ENCODE measurements at places on chromosomes 1 and 21. TPM values are rescaled to one million over a fixed set of nuclear protein-coding genes. Genes with fewer than 3 reads are reported as not detected.

LCE1A gene
- total RNA-seq = not detected

MYBPH gene
- not detected for total RNA-seq

AMIGO1 gene
- total RNA-seq = 1.3 TPM

LIPI gene
- total RNA-seq = not detected

CLCA4 gene
- total RNA-seq = not detected

RGS8 gene
- not detected for total RNA-seq

SVBP gene
- 14.3 TPM for total RNA-seq

DUSP23 gene
- 27.2 TPM for total RNA-seq

VCAM1 gene
- 0.83 TPM for total RNA-seq

SEC16B gene
- total RNA-seq = not detected

LCE1D gene
- not detected for total RNA-seq

SERINC2 gene
- not detected for total RNA-seq

MACO1 gene
- 17.1 TPM for total RNA-seq

AK5 gene
- total RNA-seq = 4.6 TPM

ARHGEF16 gene
- total RNA-seq = not detected

HSPA6 gene
- 0.45 TPM for total RNA-seq

KCNA3 gene
- 16.2 TPM for total RNA-seq

ZNF670 gene
- total RNA-seq = 4.0 TPM

SPATA21 gene
- total RNA-seq = not detected

GPR37L1 gene
- not detected for total RNA-seq

KLHDC9 gene
- 0.43 TPM for total RNA-seq

TNFRSF14 gene
- 134 TPM for total RNA-seq

GRCh38 chr1:101051688-101052638, 26.4 kb upstream of the DPH5 start:
- peak; percentile 23 for DNase-seq

DNA sequence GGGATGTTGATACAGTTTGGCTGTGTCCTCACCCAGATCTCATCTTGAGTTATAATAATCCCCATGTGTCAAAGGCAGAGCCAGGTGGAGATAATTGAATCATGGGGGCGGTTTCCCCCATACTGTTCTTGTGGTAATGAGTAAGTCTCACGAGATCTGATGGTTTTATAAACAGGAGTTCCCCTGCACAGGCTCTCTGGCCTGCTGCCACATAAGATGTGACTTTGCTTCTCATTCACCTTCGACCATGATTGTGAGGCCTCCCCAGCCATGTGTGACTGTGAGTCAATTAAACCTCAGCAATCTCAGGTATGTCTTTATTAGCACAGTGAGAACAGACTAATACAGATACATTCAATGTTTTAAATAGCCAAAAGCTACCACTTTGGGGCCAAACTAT, 41.1 kb downstream of the SLC35F3 start:
- peak; percentile 30 for DNase-seq

GRCh38 chr21:42353623-42354022, 2.8 kb upstream of the TFF2 start:
- DNase-seq = no peak

- no peak for DNase-seq
Measured at GRCh38 chr1:228737601-228738041, 2.3 kb downstream of the RHOU start.

- no peak for DNase-seq
Measured at GRCh38 chr1:169860187-169860586, 33.5 kb downstream of the SCYL3 start.

GRCh38 chr1:9542430-9542829, 3.2 kb downstream of the SLC25A33 start:
- DNase-seq = no peak

DNA sequence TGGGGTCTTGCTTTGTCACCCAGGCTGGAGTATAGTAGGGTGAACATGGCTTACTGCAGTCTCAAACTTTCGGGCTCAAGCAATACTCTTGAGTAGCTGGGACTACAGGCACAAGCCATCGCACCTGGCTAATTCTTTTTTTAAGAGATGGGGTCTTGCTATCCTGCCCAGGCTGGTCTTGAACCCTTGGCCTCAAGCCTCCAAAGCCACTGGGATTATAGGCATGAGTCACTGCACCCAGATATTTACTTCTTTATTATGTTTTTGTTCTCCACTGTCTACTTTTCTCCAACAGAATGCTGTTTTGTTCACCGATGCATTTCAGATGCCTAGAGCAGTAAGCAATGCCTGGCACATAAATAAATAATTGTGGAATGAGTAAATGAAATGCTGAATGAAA, 72.4 kb downstream of the ADCY10 start:
- DNase-seq = no peak

- peak; percentile 73 for DNase-seq
Measured at GRCh38 chr1:22641906-22642636, 1.4 kb upstream of the C1QC start.

GRCh38 chr1:67850151-67850551, 16.9 kb upstream of the GNG12 start:
- DNase-seq = peak; percentile 20

- DNase-seq = no peak
Measured at GRCh38 chr1:112359961-112360767, 35.9 kb upstream of the CTTNBP2NL start.

DNA sequence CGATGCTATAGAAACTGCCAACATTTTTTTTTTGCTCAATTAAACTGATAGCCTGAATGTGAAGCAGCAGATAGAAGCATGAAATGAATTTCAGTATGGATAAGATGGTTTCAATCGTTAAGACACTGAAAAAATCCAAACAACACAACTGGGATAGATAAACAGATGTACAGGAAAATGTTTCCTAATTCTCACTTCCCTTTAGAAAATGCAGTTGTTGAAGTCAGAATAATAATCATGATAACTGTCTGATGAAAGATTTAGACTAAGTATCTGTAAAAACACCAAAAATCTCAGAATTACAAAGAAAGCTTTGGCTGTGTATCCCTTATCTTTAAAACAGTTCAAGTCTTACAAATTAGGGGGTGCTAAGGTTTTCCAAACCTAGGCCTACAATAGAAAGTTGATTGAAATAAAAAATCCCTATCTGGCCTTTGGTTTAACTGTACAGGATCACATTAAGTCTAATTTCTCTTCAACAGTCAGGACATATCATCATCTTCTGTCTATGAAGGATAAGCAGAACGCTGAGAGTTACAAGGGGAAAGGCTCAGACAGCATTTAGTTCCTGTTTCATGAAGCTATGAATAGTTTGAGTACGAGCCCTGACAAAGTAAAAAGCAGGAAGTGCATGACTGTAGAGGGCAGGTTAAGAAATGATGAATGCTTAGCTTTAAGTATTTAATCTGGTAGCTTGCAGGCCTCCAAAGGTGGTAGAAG, 203.2 kb downstream of the APP start:
- no peak for DNase-seq

GRCh38 chr1:109634292-109634691, 14.7 kb downstream of the AMPD2 start:
- DNase-seq = peak; percentile 42

- DNase-seq = no peak
Measured at GRCh38 chr21:38944903-38945302, 139.2 kb downstream of the ETS2 start.

- DNase-seq = no peak
Measured at GRCh38 chr1:202004711-202005110, 5.7 kb upstream of the ELF3 start.

- no peak for DNase-seq
Measured at GRCh38 chr1:182113879-182114626, 52.5 kb upstream of the ZNF648 start.

GRCh38 chr21:21439761-21440160, 441.6 kb downstream of the NCAM2 start:
- DNase-seq = no peak

DNA sequence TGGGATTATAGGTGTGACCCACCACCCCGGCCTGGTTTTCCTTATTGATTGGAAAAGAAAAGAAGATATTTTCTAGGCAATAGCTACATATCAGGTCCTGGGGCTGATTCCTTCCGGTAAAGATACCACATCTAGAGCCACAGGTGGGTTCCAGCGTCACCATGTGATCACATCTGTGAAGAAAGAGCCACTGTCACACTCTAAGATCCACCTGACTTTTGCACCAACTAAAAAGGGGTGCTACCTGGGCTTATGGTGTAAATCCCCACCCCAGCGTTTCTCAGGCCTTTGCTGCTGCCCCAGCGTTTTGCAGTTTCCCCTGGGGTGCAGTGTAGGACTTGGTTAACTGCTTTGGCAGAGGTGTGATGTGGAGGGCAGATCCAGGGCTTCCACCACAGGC, 22.3 kb upstream of the PDE9A start:
- peak; percentile 5 for DNase-seq

GRCh38 chr1:15885701-15886610, 38.4 kb downstream of the SPEN start:
- peak; percentile 37 for DNase-seq

GRCh38 chr1:36166938-36167905, 11.3 kb downstream of the MAP7D1 start:
- DNase-seq = no peak

DNA sequence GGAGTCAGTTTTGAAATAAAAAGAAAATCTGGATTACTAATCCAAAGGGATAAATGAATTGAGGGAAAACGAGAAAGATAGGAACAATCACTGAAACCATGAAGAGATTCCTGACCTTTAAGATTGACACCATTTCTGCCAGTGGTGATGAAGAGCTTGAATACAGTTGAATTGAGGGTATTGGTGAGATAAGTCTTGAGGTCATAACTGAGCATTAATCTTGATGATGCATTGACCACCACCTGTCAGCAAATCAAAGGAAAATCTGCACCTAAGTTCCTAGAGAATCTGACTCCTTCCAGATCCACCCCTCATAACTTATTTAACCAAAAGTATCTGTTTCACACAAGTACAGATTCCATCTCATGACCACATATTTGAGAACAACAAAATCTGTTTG, 21.6 kb downstream of the RPS27 start:
- no peak for DNase-seq

- DNase-seq = no peak
Measured at GRCh38 chr1:184943998-184944397, 30.3 kb downstream of the NIBAN1 start.

GRCh38 chr1:37258068-37258467, 216.3 kb upstream of the ZC3H12A start:
- DNase-seq = no peak

DNA sequence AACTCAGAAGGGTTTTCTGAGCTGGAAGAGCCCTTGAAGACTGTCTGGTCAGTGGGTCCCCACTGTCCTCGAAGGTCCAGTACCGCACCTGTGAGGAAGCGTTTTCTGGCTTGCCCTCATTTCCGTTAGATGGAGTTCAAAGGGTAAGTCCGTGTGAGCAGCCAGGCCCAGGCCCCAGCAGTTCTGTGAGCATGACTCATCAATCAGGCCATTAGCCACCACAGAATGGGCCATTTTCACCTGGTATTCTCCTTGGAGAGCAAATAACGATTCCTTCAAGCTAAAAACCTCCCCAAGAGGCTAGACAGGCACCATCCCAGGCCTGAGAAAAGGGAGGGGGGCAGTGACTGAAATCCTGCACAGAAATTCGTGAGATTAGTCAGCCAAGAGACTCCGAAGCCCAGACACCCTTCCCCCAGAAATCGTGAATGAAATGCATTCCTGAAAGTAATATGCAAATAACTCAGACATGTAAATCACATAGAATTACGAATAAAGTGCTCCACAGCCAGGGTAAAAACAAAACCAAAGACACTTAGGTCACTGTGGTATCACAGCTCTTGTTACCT, 66.0 kb downstream of the BCAR3 start:
- peak; percentile 67 for DNase-seq

- DNase-seq = no peak
Measured at GRCh38 chr1:37701051-37701450, 8.7 kb downstream of the CDCA8 start.

GRCh38 chr1:36464605-36465393, 615 bp upstream of the MRPS15 start:
- DNase-seq = no peak

GRCh38 chr1:210418863-210419650, 90.4 kb downstream of the HHAT start:
- no peak for DNase-seq

- DNase-seq = no peak
Measured at GRCh38 chr1:204357551-204358490, 1.9 kb downstream of the PLEKHA6 start.

Measured in activated CD8-positive, alpha-beta T cell treated with anti-CD3 and anti-CD28 coated beads for 36 hours (primary cell).